Activated CD4-positive, alpha-beta T cell treated with anti-CD3 and anti-CD28 coated beads, Interleukin-2, Interleukin-4, amounts not matched to agents 100 ng/mL and 50 ng/mL, durations not matched to agents 16 hours and 8 hours (primary cell): ENCODE measurements at places on chromosomes 13 and 19.

DNA sequence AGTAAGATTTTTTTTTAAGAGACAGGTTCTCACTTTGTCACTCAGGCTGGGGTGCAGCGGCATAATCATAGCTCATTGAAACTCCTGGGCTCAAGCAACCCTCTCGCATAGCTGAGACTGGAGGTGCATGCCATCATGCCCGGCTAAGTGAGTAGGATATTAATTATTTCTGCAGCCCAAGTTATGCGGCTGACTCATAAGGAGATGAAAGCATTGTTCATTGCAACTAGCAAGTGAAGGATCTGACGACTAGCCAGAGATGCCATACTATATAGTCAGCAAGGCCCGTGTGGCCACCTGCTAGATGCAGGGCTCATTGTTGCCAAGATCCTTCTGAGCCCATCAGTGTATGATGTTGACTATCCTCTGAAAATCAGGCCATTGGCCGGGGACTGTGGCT lies 45.2 kb downstream of the ABCC4 start:
- DNase-seq, result no peak

DNA sequence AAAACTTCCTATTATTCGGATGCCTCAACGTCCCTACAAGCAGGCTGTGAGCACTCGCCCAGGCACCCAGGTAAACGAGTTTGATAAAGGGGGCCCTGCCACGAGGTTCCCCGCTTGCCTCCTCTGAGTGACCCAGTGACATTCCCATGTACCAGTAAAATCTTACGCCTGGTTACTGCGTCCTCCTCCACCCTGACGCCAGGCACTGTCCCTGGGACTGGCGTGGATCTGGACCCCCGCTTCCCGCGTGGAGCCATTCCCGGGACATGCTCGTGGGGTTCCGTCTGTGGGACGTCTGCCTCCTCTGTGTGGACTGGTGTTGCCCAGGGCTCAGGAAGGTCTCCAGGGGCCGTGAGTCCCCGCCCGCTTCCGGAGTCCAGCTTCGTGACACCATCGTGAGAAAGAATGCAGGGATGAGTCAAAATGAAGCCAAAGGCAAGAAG lies 407 bp upstream of the ZNF550 start:
- no peak for DNase-seq

- DNase-seq, result no peak
Observed at GRCh38 chr19:40445780-40446262, 1.7 kb upstream of the SERTAD3 start.

DNA sequence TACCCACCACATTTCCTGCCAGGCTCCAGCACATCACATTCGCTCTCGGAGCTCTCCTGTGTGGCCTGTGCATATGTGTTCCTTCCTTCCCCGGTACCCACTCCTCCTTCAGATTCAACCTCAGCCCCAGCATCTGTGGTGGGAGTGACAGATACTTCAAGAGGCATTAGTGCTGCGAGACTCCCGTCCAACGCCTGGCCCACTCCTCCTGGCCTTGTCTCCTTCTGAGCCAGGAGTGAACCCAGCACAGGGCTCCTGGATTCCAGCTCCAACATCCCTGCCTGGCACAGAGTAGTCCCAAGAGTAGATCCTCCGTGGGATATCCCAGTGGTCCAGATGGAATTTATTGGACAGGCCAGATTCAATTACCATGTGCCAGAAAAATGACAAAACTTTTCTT lies 55.9 kb downstream of the SACS start:
- no peak for DNase-seq

GRCh38 chr19:17234911-17235299 lies 8.9 kb downstream of the OCEL1 start:
- DNase-seq, result peak; percentile 74

DNA sequence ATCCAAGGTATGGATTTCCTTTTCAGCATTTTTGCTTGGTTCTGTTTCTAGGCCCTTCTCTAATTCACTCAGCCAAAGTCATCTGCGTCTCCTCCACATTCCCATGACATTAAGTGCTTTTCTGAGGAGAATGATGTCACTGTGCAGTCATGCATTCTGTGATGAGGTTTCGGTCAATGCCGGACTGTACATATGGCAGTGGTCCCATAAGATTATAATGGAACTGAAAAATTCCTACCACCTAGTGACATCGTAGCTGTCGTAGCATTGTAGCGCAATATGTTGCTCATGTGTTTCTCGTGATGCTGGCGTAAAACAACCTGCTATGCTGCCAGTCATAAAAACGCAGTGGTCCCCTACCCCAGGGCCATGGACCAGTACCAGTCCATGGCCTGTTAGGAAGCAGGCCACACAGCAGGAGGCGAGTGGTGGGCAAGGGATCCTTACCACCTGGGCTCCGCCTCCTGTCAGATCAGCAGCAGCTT lies 63.4 kb upstream of the TNFRSF19 start:
- DNase-seq, result no peak

GRCh38 chr13:94641409-94641941 lies 39.8 kb downstream of the GPR180 start:
- DNase-seq, result no peak
